ENCODE measurements at places on chromosomes 12 and 14.

- DNase-seq: no peak
These were observed 127.0 kb downstream of the ANO6 start for GRCh38 chr12:45342848-45343247.

DNA sequence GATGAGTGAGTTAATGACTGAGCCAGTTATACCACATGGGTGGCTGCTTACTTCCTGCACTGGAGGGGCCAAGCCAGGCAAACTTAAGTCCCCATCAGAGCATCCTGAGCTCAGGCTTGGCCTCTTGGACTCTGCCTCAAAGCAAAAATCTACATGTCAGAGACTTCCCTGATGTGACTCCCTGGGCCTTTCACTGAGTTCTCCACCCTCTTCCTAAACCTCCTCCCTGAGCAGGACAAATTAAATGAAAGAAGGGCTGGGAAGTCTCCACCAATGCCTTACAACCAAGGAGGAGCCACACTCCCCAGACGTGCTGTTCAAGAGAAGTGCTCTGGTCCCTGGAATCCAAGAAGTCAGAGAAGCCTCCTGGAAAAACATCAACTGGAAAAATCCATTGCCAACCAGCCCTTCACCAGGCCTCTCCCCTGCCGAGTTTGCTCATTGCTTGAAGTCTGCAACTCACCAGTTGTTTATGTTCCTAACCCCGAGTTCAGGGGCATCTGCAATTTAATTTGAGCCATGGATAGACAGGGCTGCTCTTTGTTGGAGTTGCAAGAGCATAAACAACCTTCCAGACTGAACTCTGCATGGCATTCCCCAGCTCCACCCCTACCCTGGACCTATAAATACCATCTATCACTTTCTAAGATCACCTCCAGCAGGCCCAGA is 160.5 kb downstream of the ANO2 start:
- DNase-seq: no peak

- no peak for DNase-seq
These were observed 797 bp downstream of the ESPL1 start for GRCh38 chr12:53268630-53269562.

DNA sequence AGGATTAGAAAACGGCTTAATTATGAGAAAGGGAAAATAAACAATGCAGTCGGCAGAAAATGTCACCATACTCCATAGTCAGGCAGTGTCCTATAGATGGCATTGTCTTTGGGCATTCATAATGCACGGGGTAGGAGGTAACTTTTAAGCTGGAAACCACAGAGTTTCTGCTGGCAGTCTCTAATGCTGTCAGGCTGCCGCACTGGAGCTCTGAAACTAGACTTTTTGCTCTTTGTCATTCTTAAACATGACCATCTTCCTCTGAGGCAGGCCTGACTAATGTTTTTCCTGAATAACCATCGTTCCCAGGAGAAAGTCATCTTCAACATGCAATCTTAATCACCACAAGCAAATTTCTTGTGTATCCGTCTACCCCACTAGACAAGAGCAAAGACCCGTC is 108.8 kb downstream of the ETNK1 start:
- DNase-seq: no peak

- no peak for DNase-seq
These were observed 17.5 kb upstream of the BICD1 start for GRCh38 chr12:32089156-32089555.

- DNase-seq: no peak
These were observed 3.3 kb upstream of the GALC start for GRCh38 chr14:87996291-87996592.

- no peak for DNase-seq
These were observed 30.0 kb upstream of the GRIP1 start for GRCh38 chr12:66708704-66709456.

- DNase-seq: no peak
These were observed 194.7 kb downstream of the BCL11B start for GRCh38 chr14:99077076-99077843.

DNA sequence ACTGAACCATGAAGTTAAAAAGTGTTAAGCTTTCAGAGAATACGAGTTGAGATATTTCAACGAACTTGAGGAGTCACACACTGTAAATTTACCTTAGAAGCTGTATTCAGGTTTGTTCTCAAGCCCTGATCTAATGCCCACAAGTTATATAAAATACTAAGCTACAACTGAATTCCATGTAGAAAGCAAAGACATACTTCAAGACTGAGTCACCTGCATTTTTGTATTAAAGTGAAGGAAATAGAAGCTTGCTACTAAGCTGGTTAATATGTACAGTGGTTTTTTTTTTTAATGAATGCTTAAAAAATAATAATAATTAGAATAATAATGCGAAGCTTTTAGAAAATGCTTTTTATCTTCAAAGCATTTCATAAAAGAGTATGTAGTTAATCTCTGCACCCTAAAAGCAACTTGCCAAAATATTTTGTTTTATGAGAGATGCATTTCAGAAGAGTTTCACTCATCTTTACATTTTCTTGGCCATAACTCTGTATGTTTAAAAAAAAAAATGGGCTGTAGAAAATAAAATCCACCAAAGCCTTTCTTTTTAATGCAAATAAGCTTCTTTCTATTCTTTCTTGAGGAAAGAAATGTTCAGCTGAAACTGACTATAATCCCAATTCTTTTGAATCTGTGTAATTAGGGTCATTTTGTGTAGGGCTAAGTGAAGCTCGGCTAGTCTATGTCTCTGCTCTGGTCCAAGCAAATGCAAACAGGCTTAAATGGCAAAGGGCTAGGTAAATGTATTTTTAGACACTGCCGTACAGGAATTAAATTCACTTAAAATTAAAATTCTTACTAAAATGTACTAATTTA is 1047.5 kb upstream of the FLRT2 start:
- DNase-seq: no peak

GRCh38 chr12:18923721-18924120 is 185.8 kb downstream of the CAPZA3 start:
- DNase-seq: no peak

DNA sequence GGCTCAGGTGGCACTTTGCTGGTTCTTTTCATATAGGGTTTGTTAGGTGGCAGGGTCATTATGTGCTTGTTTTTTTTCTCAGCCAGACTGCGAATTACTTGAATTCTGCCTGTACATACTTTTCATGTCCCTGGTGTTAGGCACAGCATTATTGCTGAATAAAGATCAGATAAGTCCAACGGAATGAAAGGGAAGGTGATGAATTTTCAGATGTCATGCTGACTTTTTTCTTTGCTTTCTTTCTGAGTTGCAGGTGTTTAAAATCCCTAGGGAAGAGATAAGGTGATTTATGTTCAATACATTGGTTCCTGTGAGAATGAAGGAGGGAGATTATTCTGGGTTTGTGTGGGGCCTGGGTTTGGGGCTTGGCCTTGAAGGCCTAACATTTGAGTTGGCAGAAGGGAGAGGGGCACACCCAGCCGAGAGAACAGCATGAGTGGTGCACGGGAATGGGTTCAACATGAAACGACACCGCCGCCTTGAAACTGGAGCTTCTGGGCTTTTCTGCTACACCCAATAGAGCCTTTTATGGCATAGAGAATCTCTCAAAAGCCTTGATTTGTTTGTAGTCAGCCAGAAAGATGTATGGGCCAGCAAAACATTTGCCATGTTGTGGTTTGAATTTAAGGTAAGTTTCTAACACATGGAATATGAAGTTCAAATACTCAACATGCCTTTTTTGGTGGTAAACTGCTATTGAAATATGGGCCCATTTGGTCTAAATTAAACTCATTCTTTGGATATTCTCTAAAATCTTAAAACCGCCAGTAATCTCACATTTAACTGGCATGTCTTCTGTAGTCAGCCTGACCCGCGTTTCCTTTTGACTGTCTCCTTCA is 477.0 kb downstream of the PCNX1 start:
- no peak for DNase-seq

- no peak for DNase-seq
These were observed 34.0 kb downstream of the TCHP start for GRCh38 chr12:109934026-109934425.

DNA sequence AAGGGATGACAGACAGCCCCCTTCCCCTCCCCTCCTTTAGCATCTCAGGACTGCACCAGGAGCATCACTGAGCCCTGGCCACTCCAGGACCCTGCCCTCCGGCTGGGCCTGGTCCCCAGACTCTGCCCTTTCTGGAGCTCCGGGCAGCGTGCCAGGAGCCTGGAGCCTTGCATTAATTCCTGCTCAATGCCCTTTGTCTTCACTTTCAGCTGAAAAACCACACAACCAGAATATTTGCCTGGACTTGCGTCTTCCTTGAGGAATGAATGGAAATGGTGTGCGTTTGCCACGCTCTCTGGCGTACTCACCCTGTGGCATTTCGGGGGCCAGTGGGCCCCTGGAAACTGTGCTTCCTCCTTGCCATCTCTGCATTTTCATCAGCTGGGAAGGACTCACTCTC is 8.5 kb upstream of the RFLNA start:
- no peak for DNase-seq

DNA sequence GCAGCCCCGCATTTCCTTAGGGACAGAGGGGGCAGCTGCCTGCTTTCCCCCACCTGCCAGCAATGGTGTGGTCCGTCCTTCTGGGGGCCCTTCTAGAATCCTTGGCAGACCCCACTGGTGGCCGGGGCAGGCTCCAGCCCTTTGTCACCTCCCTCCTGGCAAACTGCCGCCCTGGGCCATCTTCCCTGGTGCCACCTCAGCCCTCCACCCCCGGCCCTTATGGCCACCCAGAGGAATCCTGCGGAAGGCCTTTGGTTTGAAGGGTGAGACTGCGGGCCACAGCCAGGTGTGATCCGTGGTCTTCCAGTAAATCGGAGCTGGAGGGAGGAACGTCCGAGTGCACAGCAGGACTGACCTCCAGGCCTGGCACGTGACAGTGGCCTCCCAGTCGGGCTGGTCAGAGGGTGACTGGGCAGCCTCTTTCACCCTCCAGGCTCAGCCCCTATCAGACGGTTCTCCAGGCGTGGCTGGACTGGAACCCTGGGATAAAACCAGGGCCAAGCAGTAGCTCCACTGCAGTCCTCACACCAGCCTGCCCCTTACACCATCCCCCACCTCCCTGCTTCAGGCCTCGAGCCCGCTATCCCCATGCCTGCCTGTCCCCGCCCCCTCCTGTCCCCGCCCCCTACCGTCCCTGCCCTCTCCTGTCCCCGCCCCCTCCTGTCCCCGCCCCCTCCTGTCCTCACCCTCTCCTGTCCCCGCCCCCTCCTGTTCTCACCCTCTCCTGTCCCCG is 12.4 kb downstream of the FBRSL1 start:
- no peak for DNase-seq

All from central memory CD4-positive, alpha-beta T cell (primary cell).